ENCODE measurements at places on chromosomes 5 and 9.

GRCh38 chr9:76630916-76631315, 133.3 kb upstream of the PCA3 start:
- no peak for DNase-seq

- no peak for DNase-seq
Observed at GRCh38 chr5:41559184-41559583, 48.8 kb upstream of the PLCXD3 start.

DNA sequence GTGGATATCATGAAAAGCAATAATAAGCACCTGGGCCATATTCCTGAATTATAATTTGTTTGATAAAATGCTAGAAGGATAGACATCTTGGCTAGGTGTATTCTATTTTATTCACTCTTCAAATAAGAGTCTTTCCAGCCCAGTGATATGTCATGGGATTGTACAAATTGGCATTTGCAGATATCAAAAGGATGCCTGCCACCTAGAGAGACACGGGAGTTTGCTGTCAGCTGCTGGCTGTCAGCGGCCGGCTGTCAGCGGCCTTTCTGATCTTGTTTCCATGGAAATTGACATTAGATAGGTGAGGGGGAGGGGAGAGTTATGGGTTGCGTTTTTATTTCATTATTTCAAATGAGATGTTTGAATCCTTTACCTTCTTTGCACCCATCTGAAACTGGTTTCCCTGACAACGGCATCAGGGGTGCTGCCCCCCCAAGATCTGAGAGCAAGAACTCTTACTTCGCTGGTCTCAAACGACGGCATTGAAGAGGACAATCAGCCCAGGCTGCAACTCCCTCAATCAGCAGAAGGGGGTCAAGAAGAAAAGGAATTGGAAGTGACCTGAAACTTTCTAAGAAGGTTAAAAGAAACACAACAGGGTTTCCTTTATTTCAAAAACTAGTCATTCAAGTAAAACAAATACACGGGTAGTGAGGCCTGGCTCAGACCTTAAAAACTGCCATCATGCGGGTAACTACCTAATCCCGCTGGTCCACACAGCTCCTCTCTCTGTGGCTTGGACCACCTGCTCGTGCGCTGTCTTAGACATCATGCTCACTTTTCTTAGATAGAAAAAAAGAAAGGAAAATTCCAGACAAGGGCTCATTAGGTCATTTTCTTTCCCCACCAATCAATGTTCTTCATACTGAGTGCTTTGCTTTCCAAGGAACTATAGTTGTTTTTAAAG, 115.7 kb downstream of the TLE1 start:
- no peak for DNase-seq

DNA sequence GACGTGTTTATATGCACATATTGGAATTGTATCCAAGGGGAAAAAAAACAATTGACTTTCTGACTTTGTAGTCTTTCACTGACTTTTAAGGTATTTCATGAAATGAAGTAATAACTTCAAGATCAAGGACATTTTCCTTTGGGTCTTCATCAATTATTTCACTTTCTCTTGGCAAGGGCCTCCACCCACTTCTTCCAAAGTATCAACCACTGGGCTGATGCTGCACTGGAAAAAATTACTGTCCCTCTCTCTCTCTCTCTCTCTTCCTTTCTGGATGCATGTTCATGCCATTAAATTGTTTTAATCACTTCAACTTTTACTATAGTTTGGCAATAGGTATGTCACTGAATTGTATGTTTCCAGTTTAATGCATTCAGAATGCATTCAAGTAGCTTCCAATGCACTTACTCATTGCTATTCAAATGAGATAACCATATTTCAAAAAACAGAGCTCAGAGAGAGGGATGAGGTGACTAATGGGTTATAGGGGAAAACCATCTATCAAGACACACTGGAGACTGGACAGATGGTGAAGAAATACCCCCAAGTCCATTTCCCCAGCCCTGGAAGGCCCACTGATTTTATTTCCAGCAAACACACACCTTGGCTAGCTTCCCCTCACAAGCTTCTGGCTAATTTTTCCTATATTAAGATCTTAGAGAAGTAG, 585.3 kb downstream of the EBF1 start:
- DNase-seq = peak; percentile 95

GRCh38 chr9:131992906-131993657, 86.6 kb downstream of the MED27 start:
- DNase-seq = no peak

DNA sequence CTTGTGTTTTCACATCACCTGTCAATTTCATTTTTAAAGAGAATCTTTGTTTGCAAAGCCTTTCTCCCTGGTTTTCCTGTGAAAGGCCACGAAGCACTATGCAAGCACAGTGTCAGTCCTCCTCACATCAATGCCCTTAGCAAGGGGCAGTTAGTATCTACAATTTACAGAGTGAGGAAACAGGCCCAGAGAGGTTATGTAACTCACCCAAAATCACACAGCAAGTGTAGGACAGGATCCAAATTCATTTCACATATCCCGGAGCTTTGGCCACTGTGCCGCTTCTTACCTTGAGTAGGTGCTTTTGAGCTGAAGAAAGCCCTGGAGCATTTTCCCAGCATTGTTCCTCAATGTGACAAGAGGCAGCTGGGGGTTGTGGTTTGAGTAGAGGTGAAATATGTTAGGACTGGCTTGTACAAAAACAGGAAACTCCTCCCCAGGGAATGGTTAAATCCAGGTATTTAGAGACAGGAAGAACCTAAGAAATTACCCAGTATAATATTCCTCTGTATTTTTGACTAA, 283.8 kb downstream of the NTRK2 start:
- DNase-seq = no peak
